Esophagus squamous epithelium (tissue), 5 donors: ENCODE measurements at places on chromosomes 3 and 15.

DNA sequence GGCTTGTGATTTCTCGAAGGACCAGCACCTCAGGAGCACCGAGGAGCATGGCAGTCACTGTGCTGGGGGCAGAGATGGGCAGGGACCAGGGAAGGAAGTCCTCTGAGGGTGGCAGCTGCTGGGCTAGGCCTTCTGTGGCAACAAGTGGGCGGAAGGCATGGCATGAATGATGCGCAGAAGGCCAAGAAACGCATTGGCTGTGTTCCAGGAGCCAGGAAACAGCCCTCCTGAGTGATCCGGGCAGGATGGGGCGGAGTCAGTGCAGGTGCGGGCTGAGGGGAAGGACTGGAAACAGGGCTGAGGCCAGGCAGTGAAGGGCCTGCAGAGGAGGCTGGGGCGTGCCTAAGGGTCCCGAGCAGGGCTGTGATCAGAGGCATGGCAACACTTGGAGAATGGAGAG is 23.6 kb downstream of the MRPS11 start:
- no peaks in the 10 kb centered on the region for H3K36me3 ChIP-seq
- no peak overlapping the region for H3K4me3 ChIP-seq
- no peak for DNase-seq
- no peak overlapping the region for H3K27ac ChIP-seq

GRCh38 chr3:121477589-121477988 is 68.2 kb downstream of the POLQ start:
- H3K4me1 ChIP-seq, result peaks cover 6% of the 10 kb centered on the region
- H3K27ac ChIP-seq, result no peak overlapping the region

DNA sequence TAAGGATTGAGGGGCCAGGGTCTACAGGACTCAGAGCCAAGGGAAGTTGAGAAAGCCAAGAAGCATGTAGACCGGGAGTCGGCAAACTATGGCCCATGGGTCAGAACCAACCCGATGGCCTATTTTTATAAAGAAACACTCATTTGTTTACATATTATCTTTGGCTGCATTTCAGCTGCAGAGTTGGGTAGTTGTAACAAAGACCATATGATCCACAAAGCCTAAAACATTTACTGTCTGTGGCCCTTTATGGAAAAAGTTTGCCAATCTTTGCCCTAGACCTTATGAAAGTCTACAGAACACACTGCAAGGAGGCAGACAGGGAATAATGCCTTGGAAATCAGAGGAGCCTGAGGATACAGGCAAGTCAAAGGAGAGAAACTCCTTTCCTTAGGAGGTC is 63.2 kb upstream of the MNS1 start:
- H3K4me3 ChIP-seq, result no peak overlapping the region
- H3K27me3 ChIP-seq, result no peaks in the 10 kb centered on the region
- no peaks in the 10 kb centered on the region for H3K4me1 ChIP-seq
- no peak for DNase-seq
- no peaks in the 10 kb centered on the region for H3K36me3 ChIP-seq
- no peak overlapping the region for H3K27ac ChIP-seq

DNA sequence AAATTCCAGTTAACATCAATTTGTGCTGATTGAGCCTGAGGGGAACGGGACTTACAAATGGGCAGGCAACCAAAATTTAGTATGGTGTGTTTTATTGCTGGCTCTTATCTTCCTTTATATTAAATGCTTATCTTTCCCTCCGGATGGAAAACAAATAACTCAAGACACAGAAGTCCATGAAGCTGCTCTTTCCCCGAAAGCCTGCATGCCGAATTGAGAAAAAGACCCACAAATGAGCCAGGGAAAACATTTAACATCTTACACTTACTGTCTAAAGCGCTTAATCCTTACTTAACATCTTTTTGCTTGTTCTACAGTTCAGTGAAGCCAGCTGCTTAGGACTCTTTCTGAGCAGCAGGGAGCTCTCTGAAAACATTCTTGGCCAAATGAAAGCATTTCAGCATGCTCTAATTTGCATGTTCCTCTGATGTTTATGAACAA is 49.5 kb downstream of the HEG1 start:
- H3K27ac ChIP-seq, result no peak overlapping the region
- H3K4me3 ChIP-seq, result no peak overlapping the region
- peaks cover 21% of the 10 kb centered on the region for H3K4me1 ChIP-seq
- no peaks in the 10 kb centered on the region for H3K27me3 ChIP-seq
- peaks cover 6% of the 10 kb centered on the region for H3K36me3 ChIP-seq

- H3K4me1 ChIP-seq, result no peaks in the 10 kb centered on the region
- no peaks in the 10 kb centered on the region for H3K36me3 ChIP-seq
- no peak overlapping the region for H3K4me3 ChIP-seq
- no peak for DNase-seq
- H3K27me3 ChIP-seq, result no peaks in the 10 kb centered on the region
These were observed 80.9 kb downstream of the LRRFIP2 start for GRCh38 chr3:37093481-37093880.

GRCh38 chr3:127070776-127071175 is 87.9 kb downstream of the PLXNA1 start:
- no peaks in the 10 kb centered on the region for H3K36me3 ChIP-seq
- H3K4me3 ChIP-seq, result no peak overlapping the region
- peaks cover 27% of the 10 kb centered on the region for H3K27me3 ChIP-seq
- H3K27ac ChIP-seq, result peak overlapping the region; percentile 57
- H3K4me1 ChIP-seq, result peaks cover 44% of the 10 kb centered on the region
- no peak for DNase-seq

- H3K36me3 ChIP-seq, result no peaks in the 10 kb centered on the region
- no peaks in the 10 kb centered on the region for H3K4me1 ChIP-seq
- H3K4me3 ChIP-seq, result no peak overlapping the region
- no peak overlapping the region for H3K27ac ChIP-seq
- no peak for DNase-seq
These were observed 153.4 kb downstream of the OTOL1 start for GRCh38 chr3:161649900-161650484.

- H3K36me3 ChIP-seq, result no peaks in the 10 kb centered on the region
- DNase-seq, result no peak
- peak overlapping the region; percentile 59 for H3K27ac ChIP-seq
- H3K4me1 ChIP-seq, result no peaks in the 10 kb centered on the region
- H3K4me3 ChIP-seq, result no peak overlapping the region
- H3K27me3 ChIP-seq, result no peaks in the 10 kb centered on the region
These were observed 58.8 kb downstream of the TRAK1 start for GRCh38 chr3:42149975-42150374.

GRCh38 chr3:53978386-53978785 is 86.7 kb upstream of the SELENOK start:
- no peaks in the 10 kb centered on the region for H3K4me1 ChIP-seq
- H3K36me3 ChIP-seq, result no peaks in the 10 kb centered on the region
- no peak for DNase-seq
- H3K4me3 ChIP-seq, result no peak overlapping the region
- H3K27ac ChIP-seq, result no peak overlapping the region
- H3K27me3 ChIP-seq, result no peaks in the 10 kb centered on the region

GRCh38 chr3:36730966-36731365 is 33.4 kb downstream of the DCLK3 start:
- no peaks in the 10 kb centered on the region for H3K36me3 ChIP-seq
- no peaks in the 10 kb centered on the region for H3K4me1 ChIP-seq
- no peaks in the 10 kb centered on the region for H3K27me3 ChIP-seq

GRCh38 chr15:85494048-85494777 is 113.8 kb downstream of the AKAP13 start:
- DNase-seq, result no peak
- peak overlapping the region; percentile 84 for H3K27ac ChIP-seq
- H3K4me1 ChIP-seq, result peaks cover 13% of the 10 kb centered on the region

GRCh38 chr15:29056839-29057450 is 171.2 kb downstream of the APBA2 start:
- no peak overlapping the region for H3K4me3 ChIP-seq
- DNase-seq, result no peak
- H3K27ac ChIP-seq, result no peak overlapping the region
- no peaks in the 10 kb centered on the region for H3K36me3 ChIP-seq
- no peaks in the 10 kb centered on the region for H3K4me1 ChIP-seq

GRCh38 chr3:181725131-181725731 is 13.5 kb downstream of the SOX2 start:
- peak overlapping the region; percentile 65 for H3K4me3 ChIP-seq
- no peaks in the 10 kb centered on the region for H3K36me3 ChIP-seq
- DNase-seq, result no peak

GRCh38 chr3:6571448-6571847 is 289.5 kb upstream of the GRM7 start:
- H3K27me3 ChIP-seq, result no peaks in the 10 kb centered on the region
- no peak overlapping the region for H3K27ac ChIP-seq
- H3K4me1 ChIP-seq, result no peaks in the 10 kb centered on the region
- no peak overlapping the region for H3K4me3 ChIP-seq

GRCh38 chr15:95715116-95715903 is 615.2 kb upstream of the NR2F2 start:
- H3K4me3 ChIP-seq, result no peak overlapping the region
- no peak overlapping the region for H3K27ac ChIP-seq
- no peak for DNase-seq
- H3K4me1 ChIP-seq, result no peaks in the 10 kb centered on the region
- H3K27me3 ChIP-seq, result no peaks in the 10 kb centered on the region
- H3K36me3 ChIP-seq, result no peaks in the 10 kb centered on the region

DNA sequence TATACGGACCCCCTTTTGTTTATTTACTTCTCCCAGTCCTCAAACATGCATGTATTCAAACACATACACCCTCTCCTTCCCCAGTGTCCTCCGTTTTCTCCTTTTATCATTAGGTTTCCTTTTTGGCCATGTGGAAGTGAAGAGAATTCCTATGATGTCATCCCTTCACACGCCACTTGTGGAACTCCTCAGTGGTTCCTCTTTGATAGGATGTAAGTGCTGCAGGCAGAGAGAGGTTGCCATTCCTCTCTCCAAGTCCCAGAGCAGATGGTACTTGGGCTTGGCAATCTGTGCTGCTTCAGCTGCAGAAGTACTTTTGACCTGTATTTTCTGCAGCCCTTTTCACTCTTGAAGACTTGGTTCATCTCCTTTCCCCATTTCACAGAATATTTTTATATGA is 32.9 kb upstream of the CRTC3 start:
- H3K27me3 ChIP-seq, result no peaks in the 10 kb centered on the region
- no peak overlapping the region for H3K27ac ChIP-seq
- H3K4me1 ChIP-seq, result no peaks in the 10 kb centered on the region
- peaks cover 53% of the 10 kb centered on the region for H3K36me3 ChIP-seq

- DNase-seq, result no peak
- no peak overlapping the region for H3K27ac ChIP-seq
- H3K36me3 ChIP-seq, result no peaks in the 10 kb centered on the region
- no peaks in the 10 kb centered on the region for H3K27me3 ChIP-seq
These were observed 176.3 kb upstream of the BCL6 start for GRCh38 chr3:187921391-187922074.

GRCh38 chr3:50169858-50170257 is 14.7 kb downstream of the SEMA3F start:
- peaks cover 13% of the 10 kb centered on the region for H3K36me3 ChIP-seq
- peaks cover 98% of the 10 kb centered on the region for H3K4me1 ChIP-seq
- peak overlapping the region; percentile 89 for H3K27ac ChIP-seq
- DNase-seq, result no peak

- no peak overlapping the region for H3K4me3 ChIP-seq
- H3K36me3 ChIP-seq, result no peaks in the 10 kb centered on the region
- no peaks in the 10 kb centered on the region for H3K27me3 ChIP-seq
- DNase-seq, result no peak
- no peaks in the 10 kb centered on the region for H3K4me1 ChIP-seq
These were observed 160.5 kb upstream of the UMPS start for GRCh38 chr3:124569761-124570160.

- H3K27me3 ChIP-seq, result no peaks in the 10 kb centered on the region
- H3K27ac ChIP-seq, result no peak overlapping the region
- no peaks in the 10 kb centered on the region for H3K4me1 ChIP-seq
- DNase-seq, result no peak
- H3K36me3 ChIP-seq, result no peaks in the 10 kb centered on the region
These were observed 1298.5 kb downstream of the ROBO2 start for GRCh38 chr3:78338405-78338804.

DNA sequence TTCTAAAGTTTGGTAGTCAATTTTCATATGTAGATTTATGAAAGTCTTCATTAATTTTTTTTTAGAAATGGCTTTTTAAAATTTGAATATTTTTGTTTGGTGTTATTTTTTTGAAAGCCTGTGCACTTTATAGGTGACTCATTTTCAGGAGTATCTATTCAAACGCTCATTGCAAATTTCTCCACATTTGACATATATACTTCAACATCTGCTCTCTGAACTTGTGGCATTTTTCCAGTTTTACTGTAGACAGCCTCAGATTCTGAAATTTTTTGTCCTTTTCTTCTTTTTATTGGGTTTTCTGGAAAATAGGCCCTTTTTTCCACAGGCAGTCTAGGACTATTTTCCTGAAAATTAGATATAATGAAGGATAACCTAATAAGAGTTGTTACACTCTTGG is 396.6 kb downstream of the RBMS3 start:
- H3K4me1 ChIP-seq, result no peaks in the 10 kb centered on the region
- H3K4me3 ChIP-seq, result no peak overlapping the region
- no peaks in the 10 kb centered on the region for H3K27me3 ChIP-seq
- no peak for DNase-seq

- no peaks in the 10 kb centered on the region for H3K36me3 ChIP-seq
- no peaks in the 10 kb centered on the region for H3K4me1 ChIP-seq
- no peak overlapping the region for H3K4me3 ChIP-seq
- H3K27me3 ChIP-seq, result no peaks in the 10 kb centered on the region
- DNase-seq, result no peak
- no peak overlapping the region for H3K27ac ChIP-seq
These were observed 171.9 kb upstream of the CADPS start for GRCh38 chr3:63047068-63047467.

DNA sequence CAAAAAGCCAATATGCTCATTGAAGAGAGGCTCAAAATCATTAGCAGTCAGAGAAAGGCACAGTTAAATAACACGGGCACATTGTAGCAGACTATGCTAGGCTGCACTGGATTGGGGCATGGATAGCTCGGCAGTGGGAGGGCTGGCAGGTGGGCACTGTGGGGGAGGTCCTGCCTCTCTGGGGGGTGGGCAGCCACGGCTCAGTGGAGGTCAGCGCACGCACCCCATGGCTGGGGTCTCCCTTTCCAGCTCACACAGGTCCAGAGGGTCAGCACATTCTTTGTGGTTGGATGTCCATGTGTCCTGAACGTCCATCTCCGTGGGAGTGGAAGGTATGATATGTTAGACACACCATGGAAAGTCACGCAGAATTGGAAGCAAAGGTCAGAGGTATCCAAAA is 18.4 kb upstream of the MGLL start:
- H3K4me1 ChIP-seq, result peaks cover 18% of the 10 kb centered on the region
- no peak overlapping the region for H3K4me3 ChIP-seq
- no peaks in the 10 kb centered on the region for H3K27me3 ChIP-seq
- H3K36me3 ChIP-seq, result no peaks in the 10 kb centered on the region
- no peak for DNase-seq
